ENCODE measurements at places on chromosomes 5 and 9. TPM values are rescaled to one million over a fixed set of nuclear protein-coding genes. Genes with fewer than 3 reads are reported as not detected.

WWC1 gene
- total RNA-seq, result 7.6 TPM

FRMD3 gene
- total RNA-seq, result 0.05 TPM

PCDHGA6 gene
- 10.2 TPM for total RNA-seq

KCNIP1 gene
- total RNA-seq, result not detected

INSL4 gene
- not detected for total RNA-seq

FOXI1 gene
- total RNA-seq, result not detected

NR5A1 gene
- not detected for total RNA-seq

PTTG1 gene
- total RNA-seq, result 13.2 TPM

MAMDC4 gene
- total RNA-seq, result 0.37 TPM

GABRB2 gene
- total RNA-seq, result not detected

SHISAL2B gene
- not detected for total RNA-seq

FGF18 gene
- not detected for total RNA-seq

SMIM33 gene
- not detected for total RNA-seq

ALAD gene
- 21.7 TPM for total RNA-seq

STK32A gene
- total RNA-seq, result 5.0 TPM

GMCL2 gene
- not detected for total RNA-seq

MCCC2 gene
- total RNA-seq, result 28.7 TPM

HAUS6 gene
- total RNA-seq, result 6.1 TPM

CCNO gene
- 0.10 TPM for total RNA-seq

PPP3R2 gene
- not detected for total RNA-seq

SPATA31E1 gene
- total RNA-seq, result not detected

PGM5 gene
- 1.7 TPM for total RNA-seq

LMAN2 gene
- 302 TPM for total RNA-seq

RECK gene
- total RNA-seq, result 24.3 TPM

MEIKIN gene
- total RNA-seq, result not detected

RNF20 gene
- total RNA-seq, result 14.7 TPM

SNCAIP gene
- 0.78 TPM for total RNA-seq

RNF180 gene
- total RNA-seq, result 1.9 TPM

ZNF462 gene
- 9.5 TPM for total RNA-seq

NR4A3 gene
- total RNA-seq, result 0.12 TPM

SCGB3A2 gene
- total RNA-seq, result not detected
